Stimulated activated CD4-positive, alpha-beta T cell treated with anti-CD3 and anti-CD28 coated beads, TNF-alpha, amount 100 ng/mL, for 48 hours (primary cell): ENCODE measurements at places on chromosomes 5 and 9.

DNA sequence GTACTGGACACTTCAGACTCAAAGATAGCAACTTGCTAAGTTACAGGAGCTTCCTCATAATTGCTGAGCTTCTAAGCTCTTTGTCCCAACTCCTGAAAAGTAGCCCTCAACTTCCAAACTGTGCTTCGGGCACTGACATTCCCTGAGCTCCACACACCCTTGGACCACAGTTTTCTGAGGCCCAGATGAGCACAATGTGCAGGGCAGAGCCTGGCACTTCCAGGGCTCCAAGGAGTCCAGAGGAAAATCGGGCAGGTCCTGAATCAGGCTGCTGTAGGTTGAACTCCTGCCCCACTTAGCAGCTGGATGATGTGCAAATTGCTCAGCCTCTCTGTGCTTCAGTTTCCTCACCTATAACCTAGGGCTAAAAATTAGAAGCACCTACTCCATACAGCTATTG lies 54.6 kb upstream of the KCNIP1 start:
- no peak for DNase-seq

GRCh38 chr5:166679331-166679730 lies 1612.1 kb upstream of the WWC1 start:
- no peak for DNase-seq

DNA sequence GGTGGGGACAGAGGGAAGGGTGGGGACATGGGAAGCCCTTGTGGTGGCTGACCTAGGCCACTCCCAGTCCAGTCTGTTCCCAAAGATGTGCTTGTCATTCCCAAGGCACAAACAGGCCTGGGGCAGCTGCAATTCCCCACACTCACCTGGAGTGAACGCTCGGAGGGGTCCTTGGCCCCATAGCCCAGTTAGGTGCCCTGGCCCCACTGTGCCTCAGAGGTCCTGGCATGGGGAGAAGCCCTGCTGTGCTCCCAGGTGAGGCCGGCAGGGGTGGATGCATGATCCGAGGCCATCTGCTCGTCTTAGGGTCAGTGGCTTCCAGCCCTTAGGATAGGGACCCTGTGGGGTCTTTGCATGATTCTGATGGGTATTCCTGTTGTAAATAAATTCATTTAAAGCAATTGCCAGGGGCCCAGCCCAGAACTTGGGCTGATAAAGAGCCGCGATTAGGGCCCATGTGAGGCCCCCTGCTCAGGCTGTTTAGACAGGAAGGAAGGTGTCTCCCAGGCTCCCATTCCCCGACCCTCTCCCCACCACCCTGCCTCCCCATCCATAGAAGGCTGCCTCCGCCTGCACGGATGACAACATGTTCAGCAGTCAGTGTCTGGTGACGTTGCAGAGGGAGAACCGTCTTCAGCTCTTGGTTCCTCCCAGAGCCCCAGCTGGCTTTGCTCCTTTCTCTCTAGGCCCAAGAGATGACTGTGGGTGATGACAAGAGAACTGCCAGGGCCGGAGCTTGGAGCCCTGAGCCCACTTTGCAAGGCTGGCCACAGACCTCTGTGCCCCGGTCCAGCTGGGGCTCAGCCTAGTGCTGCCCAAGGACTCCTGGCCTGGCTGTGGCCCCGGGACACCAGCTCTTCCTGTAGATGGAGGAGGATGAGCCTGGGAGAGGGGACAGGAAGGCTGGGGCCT lies 28.4 kb upstream of the IRX4 start:
- DNase-seq, result no peak

- no peak for DNase-seq
Observed at GRCh38 chr9:76298521-76299144, 95.6 kb downstream of the RFK start.

DNA sequence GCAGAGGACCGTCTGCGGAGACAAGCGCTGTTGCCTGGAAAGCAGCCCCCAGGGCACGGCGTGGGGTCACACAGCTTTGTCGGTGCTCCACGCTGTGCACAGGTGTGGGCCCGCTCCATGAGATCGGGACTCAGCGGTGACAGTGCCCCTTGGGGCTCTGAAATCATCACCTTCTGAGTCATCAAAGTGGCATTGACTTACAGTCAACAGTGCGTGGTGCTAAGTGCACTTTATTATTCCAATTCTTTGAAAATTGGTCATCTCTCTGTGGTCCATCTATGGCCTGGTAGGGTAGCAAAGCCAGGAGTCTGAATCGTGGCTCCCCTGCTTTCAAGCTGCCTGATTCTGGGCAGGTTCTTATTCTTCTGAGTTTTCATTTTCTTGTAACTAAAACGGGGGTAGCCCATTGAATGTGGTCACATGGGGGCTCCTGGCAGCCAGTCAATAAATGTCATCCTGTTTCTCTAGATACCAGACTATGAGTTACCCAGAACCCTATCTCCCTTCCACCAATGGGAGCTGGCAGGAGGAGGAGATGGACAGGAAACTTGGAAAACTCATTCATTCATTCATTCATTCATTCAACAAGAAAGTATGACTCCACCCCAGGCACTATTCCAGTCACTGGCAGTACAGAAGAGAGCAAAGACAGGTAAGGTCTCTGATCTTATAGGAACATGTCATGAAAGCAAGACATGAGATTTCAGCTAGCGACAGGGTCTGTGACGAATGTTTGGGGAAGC lies 20.3 kb upstream of the UNC5A start:
- no peak for DNase-seq

DNA sequence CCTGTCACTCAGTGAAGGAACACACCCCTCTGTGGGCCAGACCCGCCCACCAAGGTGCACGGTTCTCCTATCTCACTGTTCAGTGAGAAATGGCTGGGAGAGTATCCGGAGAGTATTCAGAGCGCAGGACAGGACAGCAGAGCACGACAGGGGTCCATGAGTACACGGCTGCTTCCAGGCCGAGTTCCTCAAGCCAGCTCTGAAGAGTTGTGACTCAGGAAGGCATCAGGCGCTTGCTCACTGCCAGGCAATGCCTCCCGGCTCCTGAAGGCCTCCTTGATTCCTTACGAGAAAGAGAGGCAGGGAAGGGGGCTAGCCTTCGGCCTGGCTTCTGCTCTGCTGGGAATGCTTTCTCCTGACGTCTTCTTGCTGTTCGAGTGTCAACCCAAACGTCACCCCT lies 132.1 kb upstream of the PPP1R26 start:
- no peak for DNase-seq

DNA sequence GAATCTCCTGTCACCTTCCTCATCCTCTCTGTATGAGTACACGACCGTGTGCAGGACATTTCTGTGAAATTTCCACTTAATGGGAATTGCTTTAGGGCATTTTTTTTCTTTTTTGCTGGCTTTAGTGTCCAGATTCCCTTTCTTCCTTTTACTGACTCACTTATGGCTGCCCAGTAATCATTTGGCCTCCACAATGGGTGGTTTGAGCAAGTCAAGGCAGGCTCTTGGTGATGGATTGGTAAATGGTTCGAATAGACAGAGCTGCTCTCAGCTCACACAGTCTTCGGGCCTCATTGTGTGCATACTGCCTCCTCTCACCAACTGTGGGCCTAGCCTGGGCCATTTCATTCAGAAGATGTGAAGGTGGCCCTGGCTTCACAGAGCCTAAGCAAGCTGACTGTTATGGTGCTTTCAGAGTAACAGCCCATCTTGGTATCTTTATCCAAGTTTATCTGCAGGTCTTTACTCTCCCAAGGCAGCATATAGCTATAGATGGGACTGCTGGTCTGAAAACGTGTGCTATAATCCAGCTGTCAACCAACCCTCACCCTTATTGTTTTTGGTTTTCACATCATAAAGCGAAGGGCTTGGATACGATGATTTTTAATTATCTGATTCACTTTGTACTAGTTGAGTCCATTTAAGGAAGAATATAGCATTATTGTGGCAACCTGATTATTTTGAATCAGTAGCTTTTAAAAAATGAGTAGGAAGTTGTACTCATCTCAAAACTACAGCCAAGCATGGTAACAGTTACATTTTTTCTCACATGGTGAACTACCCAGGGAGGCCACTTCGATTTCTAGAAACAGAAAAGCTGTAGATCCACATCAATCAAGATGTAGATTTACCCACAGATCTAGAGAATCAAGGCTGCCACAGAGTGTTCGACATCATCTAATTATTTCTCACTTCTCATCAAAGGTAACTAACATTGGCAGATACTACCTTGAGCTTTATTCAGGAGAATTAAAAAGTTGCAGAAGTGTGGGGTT lies 50.4 kb upstream of the CKMT2 start:
- DNase-seq, result no peak

- no peak for DNase-seq
Observed at GRCh38 chr5:171525085-171525484, 105.6 kb downstream of the FGF18 start.

GRCh38 chr5:111929261-111929660 lies 172.3 kb upstream of the NREP start:
- DNase-seq, result no peak

DNA sequence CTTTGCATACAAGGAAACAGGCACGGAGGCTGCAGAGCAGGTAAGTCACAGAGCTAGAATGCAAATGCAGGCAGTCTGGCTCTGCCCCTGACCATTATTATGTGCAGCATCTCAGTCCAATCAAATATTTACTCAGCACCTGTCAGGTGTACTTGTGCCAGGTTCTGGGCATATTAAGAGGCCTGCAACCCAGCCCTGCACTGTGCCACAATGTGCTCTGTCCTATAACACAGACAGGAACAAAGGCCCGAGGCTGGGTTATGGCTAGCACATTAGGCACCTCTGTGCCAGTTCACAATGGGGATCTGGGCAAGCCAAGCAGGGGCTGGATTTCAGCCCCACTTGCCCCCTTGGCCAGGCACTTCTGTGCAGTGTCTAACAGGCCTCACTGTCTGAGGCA lies 14.0 kb downstream of the ARL15 start:
- no peak for DNase-seq

GRCh38 chr9:28004900-28005299 lies 431.6 kb upstream of the C9orf72 start:
- DNase-seq, result no peak

DNA sequence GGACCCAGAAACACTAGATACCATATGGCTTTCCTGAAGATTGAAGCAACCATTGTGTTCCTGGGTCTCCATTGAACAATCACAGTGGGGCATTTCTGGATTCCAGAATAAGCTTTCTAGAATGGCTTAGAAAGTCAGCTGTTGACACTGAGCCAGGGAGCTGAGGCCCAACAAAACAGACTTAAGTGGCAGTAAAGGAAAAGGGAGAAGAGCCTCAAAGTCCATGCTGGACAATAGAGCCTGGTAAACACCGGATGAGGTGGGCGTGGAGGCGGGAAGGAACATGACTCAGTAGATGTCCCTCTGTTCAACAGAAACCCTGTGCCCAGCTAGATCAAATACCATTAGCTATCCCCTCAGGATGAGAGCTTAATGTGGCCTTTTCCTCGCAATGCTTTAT lies 14.8 kb downstream of the SPARC start:
- no peak for DNase-seq

DNA sequence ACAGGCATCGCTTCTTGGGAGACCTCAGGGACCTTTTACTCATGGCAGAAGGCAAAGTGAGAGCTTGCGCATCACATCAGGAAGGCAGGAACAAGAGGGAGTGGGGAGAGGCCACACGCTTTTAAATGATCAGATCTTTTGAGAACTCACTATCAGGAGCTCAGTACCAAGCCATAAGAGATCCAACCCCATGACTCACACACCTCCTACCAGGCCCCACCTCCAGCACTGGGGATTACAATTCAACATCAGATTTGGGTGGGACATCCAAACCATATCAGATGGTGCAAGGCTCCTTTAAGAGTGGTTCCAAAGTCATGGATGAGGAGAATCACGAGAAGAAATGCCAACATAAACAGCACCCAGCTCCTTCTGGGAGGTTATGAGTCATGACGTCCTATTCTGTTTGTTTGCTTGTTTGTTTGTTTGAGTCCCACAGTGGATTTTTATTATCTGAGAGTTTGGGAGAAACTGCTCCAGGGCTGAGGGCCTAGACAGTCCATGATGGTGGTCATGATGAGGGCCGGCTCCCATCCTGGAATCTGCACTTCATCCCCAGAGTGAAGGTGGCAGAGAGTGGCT lies 453.5 kb downstream of the GADD45G start:
- no peak for DNase-seq

DNA sequence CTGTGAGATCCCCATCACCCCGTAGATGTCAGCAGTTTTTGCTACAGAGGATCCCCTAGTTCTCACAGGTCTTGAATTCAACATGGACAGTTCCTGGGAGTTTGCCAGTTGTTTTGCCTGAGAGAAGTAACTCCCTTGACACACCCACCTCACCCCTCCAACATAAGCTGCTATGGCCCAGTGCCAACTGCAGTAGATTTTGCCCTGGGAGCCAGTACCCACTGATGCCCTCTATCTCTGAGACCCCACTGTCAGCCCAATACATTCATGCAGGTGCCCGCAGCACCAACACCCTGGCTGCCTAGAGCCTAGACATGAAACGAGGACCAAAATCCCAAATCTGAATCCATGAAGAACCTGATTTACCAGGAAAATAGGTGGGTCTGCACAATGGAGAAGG lies 583.9 kb upstream of the CTNND2 start:
- DNase-seq, result no peak

GRCh38 chr9:79621916-79622575 lies 50.3 kb downstream of the TLE4 start:
- no peak for DNase-seq

DNA sequence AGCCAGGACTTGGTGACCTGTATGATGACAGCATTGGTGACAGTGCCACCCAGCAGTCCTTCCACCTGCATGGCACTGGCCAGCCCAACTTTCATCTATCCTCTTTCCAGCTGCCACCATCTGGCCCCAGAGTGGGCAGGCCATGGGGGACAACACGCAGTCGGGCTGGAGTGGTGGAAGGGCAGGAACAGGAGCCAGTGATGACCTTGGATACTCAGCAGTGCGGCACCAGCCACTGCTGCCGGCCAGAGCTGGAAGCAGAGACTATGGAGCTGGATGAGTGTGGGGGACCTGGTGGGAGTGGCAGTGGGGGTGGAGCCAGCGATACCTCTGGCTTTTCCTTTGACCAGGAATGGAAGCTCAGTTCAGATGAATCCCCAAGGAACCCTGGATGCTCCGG lies 56.9 kb downstream of the RUSC2 start:
- DNase-seq, result no peak

GRCh38 chr9:137492464-137493363 lies 33.6 kb upstream of the NSMF start:
- no peak for DNase-seq

GRCh38 chr5:74200560-74200959 lies 440.0 kb downstream of the ENC1 start:
- DNase-seq, result no peak

GRCh38 chr9:1231998-1232919 lies 182.1 kb downstream of the DMRT2 start:
- DNase-seq, result no peak

GRCh38 chr9:110104261-110104809 lies 103.6 kb downstream of the C9orf152 start:
- no peak for DNase-seq

GRCh38 chr5:74651710-74652109 lies 11.2 kb upstream of the ENC1 start:
- no peak for DNase-seq
